ENCODE measurements at places on chromosomes 5 and 9.

- no peak for DNase-seq
These were observed 194.4 kb downstream of the DEPDC1B start for GRCh38 chr5:60505373-60506171.

DNA sequence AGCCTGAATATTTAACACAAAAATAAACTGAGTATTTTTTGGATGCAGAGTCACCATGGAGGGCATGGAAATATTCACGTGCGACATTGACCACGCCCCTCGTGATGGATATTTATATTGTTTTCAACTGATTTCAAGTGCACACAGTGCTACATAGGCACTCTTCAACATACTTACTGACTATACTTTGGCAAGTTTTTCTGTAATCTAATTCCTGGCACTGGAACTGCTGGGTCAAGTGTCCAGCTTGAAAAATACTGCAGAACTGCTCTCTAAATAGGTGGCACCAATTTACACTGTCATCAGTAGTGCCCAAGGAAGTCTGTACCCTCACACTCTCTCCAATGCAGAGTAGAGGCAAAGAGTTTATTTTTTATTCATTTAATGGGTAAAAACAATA, 65.1 kb downstream of the FBN2 start:
- no peak for DNase-seq

DNA sequence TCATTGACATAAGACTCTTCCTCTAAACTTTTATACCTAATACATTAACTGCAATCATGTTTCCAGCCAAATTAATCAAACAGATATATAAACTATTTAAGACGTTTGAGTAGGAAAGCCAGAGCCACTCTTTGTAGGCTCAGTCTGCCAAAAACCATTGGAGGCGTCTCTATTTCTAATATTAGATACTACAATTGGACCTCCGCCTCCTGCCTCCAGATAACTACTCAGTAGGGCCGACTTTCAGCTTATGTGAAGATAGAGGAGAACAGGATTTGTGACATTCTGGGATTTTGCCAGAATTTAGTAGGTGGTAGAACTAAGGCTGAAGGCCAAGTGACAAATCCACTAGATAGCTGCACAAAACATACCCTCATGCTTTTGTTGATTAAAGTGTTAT, 463.0 kb downstream of the CETN3 start:
- no peak for DNase-seq

DNA sequence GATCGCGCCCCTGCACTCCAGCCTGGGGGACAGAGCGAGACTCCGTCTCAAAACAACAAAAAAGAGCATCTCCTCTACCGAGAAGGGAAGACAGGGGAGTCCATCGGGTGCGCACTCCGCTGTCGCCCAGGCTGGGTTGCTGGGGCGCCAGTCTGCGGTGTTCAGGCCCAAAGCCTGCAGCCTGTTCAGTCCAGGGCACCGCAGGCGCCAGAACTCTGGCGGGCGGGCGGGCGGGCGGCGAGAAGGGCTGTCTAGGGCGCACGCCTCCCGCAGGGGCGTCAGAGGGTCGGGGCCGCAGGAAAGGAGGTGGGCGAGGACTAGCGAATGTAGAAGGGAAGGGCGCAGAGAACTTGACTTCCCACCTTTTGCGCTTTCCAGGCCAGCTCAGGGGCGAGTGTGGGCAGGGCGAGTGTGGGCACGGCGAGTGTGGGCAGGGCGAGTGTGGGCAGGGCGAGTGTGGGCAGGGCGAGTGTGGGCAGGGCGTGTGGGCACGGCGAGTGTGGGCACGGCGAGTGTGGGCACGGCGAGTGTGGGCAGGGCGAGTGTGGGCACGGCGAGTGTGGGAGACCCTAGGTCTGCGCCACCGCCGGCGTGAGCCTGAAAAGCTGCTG, 10.5 kb downstream of the PROP1 start:
- DNase-seq: no peak

- no peak for DNase-seq
These were observed 2.0 kb downstream of the OR1J1 start for GRCh38 chr9:122475717-122476116.

DNA sequence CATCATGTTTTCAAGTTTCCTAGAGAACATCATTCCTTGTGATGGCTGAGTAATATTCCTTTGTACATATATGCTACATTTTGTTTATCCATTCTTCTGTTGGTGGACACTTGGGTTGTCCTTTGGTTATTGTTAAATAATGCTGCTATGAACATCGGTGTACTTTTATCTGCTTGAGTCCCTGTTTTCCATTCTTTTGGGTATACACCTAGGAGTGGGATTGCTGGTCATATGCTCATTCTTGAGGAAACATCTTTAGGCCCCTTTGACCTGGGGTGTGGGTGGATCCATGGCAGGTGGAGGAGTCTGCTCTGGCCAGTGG, 25.3 kb downstream of the GALNT12 start:
- DNase-seq: no peak

DNA sequence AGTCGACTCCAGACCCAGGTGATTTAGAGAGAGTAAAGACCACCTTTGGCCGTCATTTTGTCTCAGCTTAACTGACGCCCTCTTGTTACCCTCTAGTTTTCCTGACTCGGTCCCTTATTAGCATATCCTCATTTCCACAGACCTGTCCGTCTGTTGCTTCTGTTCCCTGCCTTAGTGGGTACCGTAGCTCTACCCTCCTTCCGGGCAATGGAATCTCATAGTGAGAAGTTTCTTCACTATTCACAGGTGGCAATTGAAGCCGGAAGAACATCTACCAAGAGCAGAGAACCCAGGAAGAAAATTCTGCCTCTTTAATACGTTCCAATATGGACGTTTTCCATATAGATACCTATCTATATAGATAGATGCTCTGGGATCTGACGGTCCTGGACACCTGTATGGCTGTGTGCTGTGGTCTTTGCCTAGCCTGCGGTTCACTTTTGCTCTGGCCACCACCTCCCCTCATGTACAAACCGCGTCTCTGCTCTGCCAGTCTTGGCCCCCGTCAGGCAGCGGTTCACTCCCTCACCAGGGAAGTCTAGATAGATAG, 652 bp upstream of the TMEM161B start:
- DNase-seq: no peak

- DNase-seq: no peak
These were observed 8.5 kb downstream of the EXOSC3 start for GRCh38 chr9:37776328-37776727.

GRCh38 chr5:54317511-54318260, 7.3 kb upstream of the ARL15 start:
- no peak for DNase-seq

DNA sequence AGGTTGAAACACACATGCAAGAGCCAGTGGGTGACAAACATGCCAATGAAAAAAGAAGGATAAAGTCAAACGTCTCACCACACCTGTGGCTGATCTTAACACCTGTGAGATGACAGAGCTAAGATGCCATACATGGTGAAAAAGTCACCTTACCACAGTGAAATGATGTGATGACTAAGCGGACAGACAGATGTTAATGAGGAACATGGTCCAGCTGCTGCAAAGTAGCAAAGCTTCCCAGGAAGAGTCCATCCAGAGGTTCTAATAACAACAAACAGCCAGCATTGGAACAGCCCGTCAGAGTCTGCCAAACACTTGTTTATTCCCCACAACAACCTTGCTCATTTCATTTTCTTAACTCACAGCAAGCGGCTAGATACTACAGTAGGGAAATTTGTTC, 1.9 kb downstream of the KIAA1191 start:
- DNase-seq: no peak

DNA sequence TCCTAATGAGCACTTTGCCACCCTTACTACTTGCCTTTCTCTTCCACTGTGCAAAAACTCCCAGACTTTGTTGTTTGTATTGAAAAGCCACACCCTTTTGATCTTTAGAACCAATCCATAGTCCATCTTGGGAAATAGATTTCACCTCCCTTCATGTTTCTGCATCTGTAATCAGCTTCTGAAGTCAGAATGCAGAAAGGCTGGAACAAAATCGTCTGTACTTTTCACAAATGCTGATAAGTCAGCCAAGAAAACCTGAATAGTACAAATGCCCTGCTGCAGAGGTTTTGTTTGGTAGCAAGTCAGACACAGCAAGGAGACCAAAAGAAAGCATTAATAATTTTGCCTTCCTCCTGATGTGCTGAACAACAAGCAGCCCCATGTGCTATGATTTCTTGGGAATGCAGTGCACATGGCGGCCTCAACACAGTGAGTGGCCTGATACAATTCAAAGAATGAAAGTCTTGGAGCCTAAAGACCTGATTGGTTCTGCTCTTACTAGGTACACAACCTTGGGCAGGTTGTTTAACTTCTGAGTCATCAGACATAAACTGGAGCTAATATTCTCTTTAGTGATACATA, 59.2 kb upstream of the STK32A start:
- no peak for DNase-seq

DNA sequence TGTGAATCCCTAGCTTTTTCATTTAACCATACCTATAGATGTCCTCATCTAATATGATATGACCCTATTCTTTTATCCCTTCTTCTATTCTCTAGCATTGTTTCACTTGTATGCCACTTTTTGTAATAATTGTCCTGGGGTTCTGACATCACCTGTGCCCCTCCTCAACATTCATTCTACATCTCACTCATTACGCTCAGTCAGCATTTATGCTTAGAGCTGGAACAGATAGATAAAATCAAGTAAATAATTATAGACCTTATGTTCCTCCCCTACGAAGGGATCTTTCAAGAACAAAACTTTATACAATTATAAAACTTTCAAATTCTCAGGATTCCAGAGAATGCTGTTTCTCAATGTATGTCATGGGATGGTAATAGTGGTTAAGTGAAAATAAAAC, 18.0 kb downstream of the GABRA6 start:
- no peak for DNase-seq

- no peak for DNase-seq
These were observed 863 bp upstream of the LIFR start for GRCh38 chr5:38557308-38557710.

DNA sequence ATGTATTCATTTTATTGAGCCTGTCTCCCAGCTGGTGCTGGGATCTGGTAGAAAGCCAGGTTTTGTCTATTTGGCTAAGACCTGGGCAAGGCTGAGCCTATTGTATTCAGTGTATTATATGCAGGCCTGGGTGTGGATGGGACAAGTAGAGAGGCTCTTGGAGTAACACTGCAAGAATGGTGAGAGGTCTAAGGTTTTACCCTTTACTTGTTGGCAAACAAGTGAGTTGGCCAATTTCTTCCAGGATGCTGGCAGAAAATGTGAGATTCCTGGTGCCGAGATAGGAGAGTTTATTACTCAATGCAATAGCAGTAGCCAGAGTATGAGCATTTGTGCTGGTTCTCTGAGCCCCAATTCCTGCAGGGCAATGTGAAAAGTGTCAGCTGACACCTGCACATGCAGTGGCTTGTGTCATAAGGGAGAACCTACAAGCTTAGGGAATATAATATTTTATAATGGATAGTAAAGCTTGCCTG, 141.7 kb upstream of the PRLR start:
- DNase-seq: no peak

GRCh38 chr9:115002371-115003120, 72.2 kb upstream of the TNFSF8 start:
- no peak for DNase-seq

- DNase-seq: no peak
These were observed 150.8 kb downstream of the GRIA1 start for GRCh38 chr5:153641183-153641688.

DNA sequence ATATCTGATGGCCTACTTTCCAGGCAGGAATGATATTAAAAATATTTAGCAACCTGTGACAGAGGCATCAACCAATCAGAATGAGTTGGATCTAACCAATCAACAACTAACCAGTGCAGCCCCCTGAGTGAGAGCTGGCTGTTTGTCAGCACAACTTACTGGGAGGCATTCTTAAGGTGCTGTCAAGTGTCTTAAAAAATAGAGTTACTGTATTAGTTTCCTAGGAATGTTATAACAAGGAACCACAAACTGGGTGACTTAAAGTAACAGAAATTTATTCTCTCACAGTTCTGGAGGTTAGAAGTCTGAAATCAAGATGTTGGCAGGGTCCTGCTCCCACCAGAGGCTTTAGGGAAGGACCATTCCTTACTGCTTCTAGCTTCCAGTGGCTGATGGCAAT, 85.2 kb downstream of the ATG10 start:
- DNase-seq: no peak

GRCh38 chr9:14358523-14358922, 44.6 kb upstream of the NFIB start:
- no peak for DNase-seq

- no peak for DNase-seq
These were observed 24.2 kb downstream of the JADE2 start for GRCh38 chr5:134549714-134550113.

DNA sequence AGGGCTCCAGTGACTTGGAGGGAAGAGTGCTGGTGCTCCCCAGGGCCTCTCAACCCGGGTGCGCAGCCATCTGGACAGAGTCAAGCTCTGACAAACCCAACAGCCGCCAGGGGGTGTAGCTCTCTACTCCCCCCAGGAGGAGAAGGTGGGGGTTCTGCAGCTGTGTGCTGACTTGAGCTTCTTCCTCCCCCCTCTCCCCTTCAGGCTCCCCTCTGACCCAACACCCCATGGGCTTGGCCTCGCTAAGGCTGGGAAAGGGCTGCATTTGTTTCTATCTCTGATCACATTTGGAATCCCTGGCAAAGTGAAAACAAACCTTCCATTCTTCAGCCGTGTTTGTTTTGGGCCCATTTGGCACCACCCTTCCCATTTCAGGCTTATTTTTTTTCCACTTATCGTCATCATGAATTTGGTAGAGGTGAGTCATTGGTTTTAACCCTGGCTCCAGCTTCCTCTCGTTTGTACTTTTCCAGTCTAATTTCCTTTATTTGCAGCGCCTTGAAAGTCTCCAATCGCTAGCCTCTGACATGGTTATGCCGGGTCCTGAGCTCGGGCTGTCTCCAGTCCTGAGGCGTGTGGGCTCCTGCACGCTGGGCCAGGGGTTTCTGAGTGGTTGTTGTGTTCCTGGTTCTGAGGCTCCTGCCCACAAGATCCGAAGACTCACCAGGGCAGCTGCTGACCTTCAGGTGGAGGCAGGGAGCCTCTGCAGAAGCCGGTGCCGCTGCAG, 36.1 kb downstream of the DAP start:
- no peak for DNase-seq

DNA sequence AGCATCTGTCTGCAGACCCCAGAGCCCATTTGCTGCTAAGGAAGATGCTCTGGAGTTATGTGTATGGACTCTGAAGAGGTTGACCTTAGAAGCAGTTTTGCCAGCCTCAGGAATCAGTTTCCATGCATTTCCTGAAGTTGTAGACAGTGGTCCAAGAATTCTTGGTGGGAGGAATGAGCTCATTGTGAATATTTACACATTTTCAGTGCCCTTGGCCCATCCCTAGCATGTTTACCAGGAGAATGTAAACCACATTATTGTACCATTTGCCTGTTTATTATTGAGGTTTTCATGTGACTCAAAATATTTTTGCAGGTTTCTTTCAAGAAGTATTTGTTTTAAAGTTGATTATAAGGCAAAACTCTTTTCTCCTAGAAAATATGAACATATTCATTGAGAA, 93.8 kb downstream of the NXNL2 start:
- no peak for DNase-seq

GRCh38 chr9:27528886-27529315, 713 bp downstream of the MOB3B start:
- DNase-seq: no peak

- no peak for DNase-seq
These were observed 59.7 kb downstream of the ATP10B start for GRCh38 chr5:160792281-160792680.

- no peak for DNase-seq
These were observed 280.0 kb downstream of the GAS1 start for GRCh38 chr9:86667307-86667706.
